ENCODE measurements at places on chromosomes 5 and 9.

GRCh38 chr5:103909391-103909790 is 346.8 kb upstream of the NUDT12 start:
- no peak for DNase-seq
- H3K27ac ChIP-seq, result no peak overlapping the region
- no peaks in the 10 kb centered on the region for H3K4me1 ChIP-seq
- H3K27me3 ChIP-seq, result no peaks in the 10 kb centered on the region
- H3K36me3 ChIP-seq, result no peaks in the 10 kb centered on the region

DNA sequence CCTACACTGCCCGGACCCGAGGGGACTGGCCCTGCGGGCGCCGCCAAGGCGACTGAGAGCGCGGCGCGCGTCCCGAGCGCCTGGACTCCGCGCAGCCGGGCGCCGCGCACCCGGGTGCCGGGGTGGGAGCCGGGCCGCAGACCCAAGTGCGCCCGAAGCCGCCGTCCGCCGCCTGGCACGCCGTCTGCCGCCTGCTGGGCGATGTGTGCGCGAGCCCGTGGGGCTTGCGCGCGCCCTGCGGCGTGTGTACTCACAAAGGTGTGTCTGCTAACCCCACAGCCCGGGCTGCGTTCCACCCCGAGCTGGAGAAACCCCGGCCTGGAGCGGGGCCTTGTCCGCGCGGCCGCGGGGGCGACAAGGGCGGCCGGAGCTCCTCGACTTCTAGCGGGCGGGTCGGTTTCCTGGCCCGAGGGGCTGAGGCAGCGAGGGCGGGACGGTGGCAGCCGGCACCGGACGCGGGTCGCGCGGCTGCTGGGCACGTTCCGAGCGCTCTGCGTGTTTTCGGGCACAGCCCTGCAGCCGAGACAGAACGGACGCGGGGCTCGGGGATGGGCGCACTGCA is 1.1 kb upstream of the ZSWIM6 start:
- peak overlapping the region; percentile 49 for H3K27ac ChIP-seq
- H3K27me3 ChIP-seq, result peaks cover 46% of the 10 kb centered on the region
- peak overlapping the region; percentile 77 for H3K4me3 ChIP-seq
- peaks cover 44% of the 10 kb centered on the region for H3K4me1 ChIP-seq

GRCh38 chr9:18978188-18978587 is 54.8 kb downstream of the SAXO1 start:
- no peaks in the 10 kb centered on the region for H3K36me3 ChIP-seq
- peaks cover 10% of the 10 kb centered on the region for H3K27me3 ChIP-seq
- no peak overlapping the region for H3K4me3 ChIP-seq
- no peak overlapping the region for H3K27ac ChIP-seq
- DNase-seq, result no peak

DNA sequence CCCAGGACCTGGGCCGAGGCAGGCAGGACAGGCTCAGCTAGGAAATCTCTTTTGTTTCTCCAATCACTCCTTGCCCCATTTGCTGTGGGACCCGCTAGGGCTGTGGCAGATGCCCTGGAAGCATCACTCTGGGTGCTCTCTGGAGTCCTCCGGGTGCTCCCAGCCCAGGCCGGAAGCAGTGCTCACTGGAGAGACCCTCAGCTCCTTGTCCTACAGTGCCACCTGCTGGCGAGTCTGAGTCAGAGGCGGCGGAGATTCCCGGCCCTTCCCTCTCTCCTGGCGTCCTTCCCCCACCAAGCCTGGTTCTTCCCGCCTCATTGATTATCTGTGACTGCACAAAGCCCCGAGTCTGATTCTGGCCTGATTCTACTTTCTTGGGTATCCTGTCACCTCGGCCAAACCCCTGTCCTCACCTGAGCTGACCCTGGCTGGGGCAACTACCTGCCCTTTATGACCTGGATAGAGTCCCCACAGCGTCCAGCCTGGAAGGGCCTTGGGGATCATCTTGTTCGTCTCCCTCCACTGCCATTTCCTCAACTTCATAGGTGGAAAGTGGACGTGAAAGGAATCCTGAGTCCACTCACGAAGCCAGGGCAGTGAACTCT is 7.3 kb upstream of the BARHL1 start:
- no peak overlapping the region for H3K4me3 ChIP-seq
- H3K36me3 ChIP-seq, result no peaks in the 10 kb centered on the region

- H3K4me1 ChIP-seq, result no peaks in the 10 kb centered on the region
- no peak for DNase-seq
- H3K36me3 ChIP-seq, result peaks cover 20% of the 10 kb centered on the region
- no peak overlapping the region for H3K27ac ChIP-seq
- H3K4me3 ChIP-seq, result no peak overlapping the region
Observed at GRCh38 chr9:112473986-112474385, 12.6 kb upstream of the KIAA1958 start.

GRCh38 chr5:2186472-2187015 is 303.8 kb upstream of the IRX4 start:
- DNase-seq, result peak; percentile 19
- H3K4me3 ChIP-seq, result no peak overlapping the region
- H3K27me3 ChIP-seq, result no peaks in the 10 kb centered on the region
- H3K27ac ChIP-seq, result no peak overlapping the region
- no peaks in the 10 kb centered on the region for H3K36me3 ChIP-seq

GRCh38 chr5:179147991-179148702 is 88.0 kb downstream of the ZNF354C start:
- peaks cover 3% of the 10 kb centered on the region for H3K4me1 ChIP-seq
- DNase-seq, result no peak
- H3K4me3 ChIP-seq, result no peak overlapping the region
- no peak overlapping the region for H3K27ac ChIP-seq

All from activated CD8-positive, alpha-beta memory T cell treated with anti-CD3 and anti-CD28 coated beads, Interleukin-2, amount 10 ng/mL, durations not matched to agents 7 days and 5 days (primary cell).